Bronchus fibroblast of lung (primary cell): ENCODE measurements at places on chromosomes 13 and 19. TPM values are rescaled to one million over a fixed set of nuclear protein-coding genes. Genes with fewer than 3 reads are reported as not detected.

The TMEM59L gene
- total RNA-seq = under 0.01 TPM in 1 of 2 replicates, not detected in the other

The LHB gene
- total RNA-seq = 0.45 TPM in 1 of 2 replicates, not detected in the other

The UBAC2 gene
- 35.8 and 37.3 TPM in 2 replicates for total RNA-seq

The CYP4F2 gene
- total RNA-seq = not detected in 2 replicates

The GTF2F1 gene
- 35.7 and 44.4 TPM in 2 replicates for total RNA-seq

The SOX1 gene
- not detected in 2 replicates for total RNA-seq
